ENCODE measurements at places on chromosomes 16 and 17.

GRCh38 chr17:10460062-10460461 lies 9.3 kb downstream of the MYH4 start:
- H3K27me3 ChIP-seq, result no peaks in the 10 kb centered on the region
- no peak overlapping the region for H3K27ac ChIP-seq
- no peak overlapping the region for H3K4me3 ChIP-seq
- no peaks in the 10 kb centered on the region for H3K4me1 ChIP-seq

GRCh38 chr17:83155128-83156121 lies 76.0 kb downstream of the METRNL start:
- H3K36me3 ChIP-seq, result no peaks in the 10 kb centered on the region
- no peaks in the 10 kb centered on the region for H3K27me3 ChIP-seq
- H3K27ac ChIP-seq, result no peak overlapping the region

GRCh38 chr16:84438971-84439696 lies 65.3 kb downstream of the MEAK7 start:
- no peak for DNase-seq
- no peak overlapping the region for H3K27ac ChIP-seq
- no peak overlapping the region for H3K4me3 ChIP-seq
- H3K27me3 ChIP-seq, result no peaks in the 10 kb centered on the region
- H3K36me3 ChIP-seq, result no peaks in the 10 kb centered on the region

GRCh38 chr16:80198311-80199299 lies 342.2 kb upstream of the DYNLRB2 start:
- H3K36me3 ChIP-seq, result no peaks in the 10 kb centered on the region
- no peaks in the 10 kb centered on the region for H3K4me1 ChIP-seq
- DNase-seq, result peak; percentile 77
- H3K27ac ChIP-seq, result no peak overlapping the region
- no peaks in the 10 kb centered on the region for H3K27me3 ChIP-seq
- no peak overlapping the region for H3K4me3 ChIP-seq

DNA sequence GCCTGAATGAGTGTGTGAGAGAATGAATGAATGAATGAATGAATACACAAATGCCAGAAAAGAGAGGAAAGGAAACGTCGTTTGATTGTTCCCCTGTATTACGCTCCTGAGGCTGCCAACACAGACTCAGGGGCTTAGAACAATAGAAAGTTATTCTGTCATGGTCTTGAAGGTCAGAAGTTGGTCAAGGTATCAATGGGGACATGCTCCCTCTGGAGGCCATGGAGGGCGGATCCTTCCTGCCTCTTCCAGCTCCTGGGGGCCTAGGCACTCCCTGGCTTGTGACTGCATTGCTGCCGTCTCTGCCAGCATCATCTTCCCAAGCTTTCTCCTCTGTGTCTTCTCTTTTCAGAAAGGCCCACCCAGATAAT lies 1.5 kb upstream of the SLC38A8 start:
- H3K27ac ChIP-seq, result no peak overlapping the region
- H3K27me3 ChIP-seq, result no peaks in the 10 kb centered on the region
- peaks cover 2% of the 10 kb centered on the region for H3K4me1 ChIP-seq
- H3K4me3 ChIP-seq, result no peak overlapping the region
- DNase-seq, result peak; percentile 84
- H3K36me3 ChIP-seq, result no peaks in the 10 kb centered on the region

- no peak overlapping the region for H3K4me3 ChIP-seq
- no peaks in the 10 kb centered on the region for H3K27me3 ChIP-seq
- no peaks in the 10 kb centered on the region for H3K36me3 ChIP-seq
- no peak for DNase-seq
- H3K27ac ChIP-seq, result no peak overlapping the region
These were observed 55.3 kb downstream of the NUP88 start for GRCh38 chr17:5364156-5364555.

GRCh38 chr16:30096105-30096861 lies at the start of gene YPEL3:
TSS of gene YPEL3 (minus strand) at chr16:30096213. CDS start at chr16:30095482, 731 bp downstream.
- DNase-seq, result peak; percentile 93
- peak within 1 kb of the TSS; percentile 36 for H3K4me3 ChIP-seq
- H3K4me1 ChIP-seq, result peaks cover 2% of the 10 kb centered on the region
- peak within 1 kb of the TSS; percentile 33 for H3K27ac ChIP-seq
- no peaks in the 10 kb centered on the region for H3K27me3 ChIP-seq

GRCh38 chr16:9594946-9595345 lies 503.5 kb downstream of the HAPSTR1 start:
- no peaks in the 10 kb centered on the region for H3K27me3 ChIP-seq
- H3K27ac ChIP-seq, result no peak overlapping the region
- no peaks in the 10 kb centered on the region for H3K36me3 ChIP-seq
- DNase-seq, result peak; percentile 72
- H3K4me3 ChIP-seq, result no peak overlapping the region
- H3K4me1 ChIP-seq, result no peaks in the 10 kb centered on the region

DNA sequence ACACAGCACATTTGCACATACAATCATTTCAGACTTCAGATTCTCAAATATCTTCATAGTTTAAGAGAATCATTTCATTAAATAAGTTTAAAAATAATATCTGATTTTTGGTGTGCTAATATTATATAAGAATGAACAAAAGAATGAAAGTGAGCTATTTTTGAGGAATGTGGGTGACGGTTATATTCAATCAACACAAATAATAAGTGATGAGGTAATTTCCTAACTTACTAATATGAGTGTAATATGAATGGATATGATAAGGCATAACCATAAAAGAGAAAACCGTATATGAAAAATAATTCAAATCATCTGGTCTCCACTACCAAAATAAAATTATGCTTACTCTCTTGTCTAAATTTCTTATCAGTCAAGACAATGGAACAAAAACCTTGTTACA lies 68.4 kb upstream of the NACA2 start:
- H3K27ac ChIP-seq, result no peak overlapping the region
- no peaks in the 10 kb centered on the region for H3K27me3 ChIP-seq
- no peak for DNase-seq
- H3K4me1 ChIP-seq, result no peaks in the 10 kb centered on the region
- no peaks in the 10 kb centered on the region for H3K36me3 ChIP-seq
- no peak overlapping the region for H3K4me3 ChIP-seq

- no peaks in the 10 kb centered on the region for H3K27me3 ChIP-seq
- no peak overlapping the region for H3K27ac ChIP-seq
- DNase-seq, result peak; percentile 89
- no peaks in the 10 kb centered on the region for H3K4me1 ChIP-seq
- H3K4me3 ChIP-seq, result no peak overlapping the region
- H3K36me3 ChIP-seq, result no peaks in the 10 kb centered on the region
These were observed 38.8 kb downstream of the PKD1L3 start for GRCh38 chr16:71961066-71962039.

DNA sequence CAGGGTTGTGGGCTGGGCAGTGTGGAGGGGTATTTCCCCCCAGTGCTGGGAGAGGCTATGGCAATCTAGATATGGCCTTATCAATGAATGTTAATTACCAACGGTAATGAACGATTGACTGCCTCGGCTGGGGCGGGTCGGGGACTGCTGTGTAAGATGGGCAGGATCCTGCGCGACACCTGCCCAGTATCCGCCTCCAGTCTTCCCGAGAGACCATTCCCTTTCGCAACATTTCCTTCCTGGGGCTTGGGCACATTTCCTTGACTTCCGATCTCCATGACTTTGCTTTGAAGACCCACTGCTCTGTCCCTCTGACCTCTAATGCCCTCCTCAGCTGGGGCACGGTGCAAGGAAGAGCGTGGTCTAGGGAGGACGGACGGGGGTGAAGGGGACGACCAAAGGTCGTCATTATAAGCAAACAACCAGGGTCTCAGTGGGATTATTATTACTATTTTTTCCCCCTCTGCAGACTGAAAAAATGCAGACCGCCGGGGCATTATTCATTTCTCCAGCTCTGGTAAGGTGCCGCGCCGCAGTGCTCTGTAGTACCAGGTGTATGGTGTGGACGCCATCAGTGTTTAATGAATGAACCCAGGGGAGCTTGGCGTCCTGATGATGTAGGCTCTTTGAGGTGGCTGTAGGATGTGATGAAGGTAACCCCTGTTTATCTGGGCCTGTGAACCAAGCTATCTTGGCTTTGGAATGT lies 506 bp downstream of the ATP5MC1 start:
- no peak for DNase-seq
- H3K27me3 ChIP-seq, result no peaks in the 10 kb centered on the region
- H3K36me3 ChIP-seq, result peaks cover 2% of the 10 kb centered on the region
- H3K27ac ChIP-seq, result no peak overlapping the region
- peaks cover 5% of the 10 kb centered on the region for H3K4me1 ChIP-seq
- peak overlapping the region; percentile 48 for H3K4me3 ChIP-seq

DNA sequence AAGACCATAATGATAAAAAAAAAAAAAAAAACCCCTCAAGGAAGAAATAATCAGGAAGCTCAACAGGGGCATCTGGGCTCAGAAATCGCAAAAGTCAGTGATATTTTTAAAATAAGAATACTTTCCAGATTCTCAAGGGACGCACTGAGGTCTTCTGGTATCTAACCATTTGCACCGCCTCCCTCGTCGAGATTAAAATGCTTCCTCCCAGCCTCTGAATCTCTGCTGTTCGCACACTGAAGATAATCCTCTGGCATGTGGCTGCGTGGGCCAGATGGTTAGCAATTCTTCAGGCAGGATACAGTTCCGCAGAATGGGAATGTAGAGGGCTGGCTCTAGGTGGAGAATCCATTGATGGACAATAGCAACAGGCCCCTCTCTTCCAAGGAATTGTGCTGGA lies 211.7 kb upstream of the CDH5 start:
- H3K4me3 ChIP-seq, result no peak overlapping the region
- no peaks in the 10 kb centered on the region for H3K36me3 ChIP-seq
- DNase-seq, result peak; percentile 34
- H3K27ac ChIP-seq, result no peak overlapping the region
- H3K4me1 ChIP-seq, result no peaks in the 10 kb centered on the region

- H3K4me3 ChIP-seq, result no peak overlapping the region
- no peaks in the 10 kb centered on the region for H3K27me3 ChIP-seq
- DNase-seq, result no peak
- no peaks in the 10 kb centered on the region for H3K36me3 ChIP-seq
These were observed 248.0 kb upstream of the GSE1 start for GRCh38 chr16:85365120-85365519.

GRCh38 chr17:1648173-1648962 lies 1.3 kb downstream of the RILP start:
- H3K36me3 ChIP-seq, result peaks cover 14% of the 10 kb centered on the region
- peak overlapping the region; percentile 23 for H3K27ac ChIP-seq
- H3K4me3 ChIP-seq, result peak overlapping the region; percentile 19
- H3K27me3 ChIP-seq, result no peaks in the 10 kb centered on the region
- peaks cover 8% of the 10 kb centered on the region for H3K4me1 ChIP-seq

DNA sequence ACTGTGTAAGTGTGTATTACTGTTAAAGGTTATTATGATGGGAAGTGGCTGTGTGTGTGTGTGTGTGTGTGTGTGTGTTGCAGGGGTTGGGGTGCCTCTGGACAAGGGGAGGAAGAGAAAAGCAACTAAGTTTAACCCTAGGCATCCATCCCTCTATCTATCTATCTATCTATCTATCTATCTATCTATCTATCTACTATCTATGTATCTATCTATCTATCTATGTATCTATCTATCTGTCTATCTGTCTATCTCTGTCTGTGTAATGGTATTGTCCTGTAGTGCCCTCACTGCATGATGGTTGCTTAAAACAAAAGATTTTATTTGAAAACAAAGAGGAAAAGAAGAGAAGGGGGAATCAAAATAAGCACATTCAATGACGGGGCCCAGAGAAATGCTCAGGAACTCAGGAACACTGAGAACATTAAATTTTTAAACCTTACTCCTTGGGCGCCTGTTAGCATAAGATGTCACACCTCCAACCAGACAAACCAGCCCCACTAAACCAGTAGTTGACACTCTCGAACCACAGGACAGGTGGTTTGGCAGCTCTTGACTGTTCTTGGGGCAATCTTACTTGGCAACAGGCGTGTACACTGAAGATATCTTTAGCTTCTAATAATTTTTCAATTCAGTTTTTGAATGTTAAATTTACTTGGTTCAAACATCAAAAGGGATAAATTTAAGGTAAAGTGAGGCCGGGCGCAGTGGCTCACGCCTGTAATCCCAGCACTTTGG lies 5.1 kb upstream of the RPL26 start:
- no peaks in the 10 kb centered on the region for H3K36me3 ChIP-seq
- no peak for DNase-seq
- no peaks in the 10 kb centered on the region for H3K27me3 ChIP-seq
- no peak overlapping the region for H3K27ac ChIP-seq
- H3K4me3 ChIP-seq, result no peak overlapping the region

DNA sequence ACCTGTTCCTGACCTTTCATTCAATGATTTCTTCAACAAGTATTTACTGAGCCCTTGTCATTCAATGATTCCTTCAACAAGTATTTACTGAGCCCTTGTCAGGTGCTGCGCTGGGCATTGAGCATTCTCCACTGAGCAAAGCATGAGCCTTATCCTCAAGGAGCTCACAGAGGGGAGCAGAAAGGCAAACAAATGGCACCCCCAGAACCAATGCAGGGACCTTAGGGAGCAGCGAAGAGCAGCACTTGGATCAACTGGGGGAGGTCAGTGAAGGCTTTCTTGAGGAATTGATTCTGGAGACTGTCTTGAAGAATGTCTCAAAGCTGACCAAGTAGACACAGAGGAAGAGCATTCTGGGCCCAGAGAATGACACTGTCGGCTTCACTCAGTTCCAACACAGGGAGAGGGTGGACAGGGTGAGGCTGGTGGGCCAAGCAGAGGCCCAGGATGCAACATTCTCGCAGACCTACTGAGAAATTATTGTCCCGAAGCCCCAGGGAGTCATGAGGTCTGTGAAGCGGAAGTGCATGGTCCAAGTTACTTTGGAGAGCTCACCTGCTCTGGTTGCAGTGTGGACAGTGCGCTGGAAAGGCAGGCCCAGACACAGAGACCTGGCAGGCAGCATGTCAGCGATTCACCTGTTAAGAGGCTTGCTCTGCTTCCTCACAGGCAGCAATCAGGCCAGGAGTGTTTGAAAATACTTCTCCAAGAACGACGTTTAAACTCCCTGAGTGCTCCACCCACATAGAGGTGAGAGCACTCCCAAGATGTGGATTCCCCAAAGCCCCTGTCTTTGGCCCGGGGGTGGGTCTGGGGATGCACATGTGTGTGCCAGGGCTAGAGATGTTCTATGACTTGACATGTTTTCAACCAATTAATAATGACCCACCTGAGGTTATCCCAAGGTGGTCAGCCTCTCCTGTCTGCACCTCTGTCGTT lies 3.2 kb upstream of the MPO start:
- H3K4me1 ChIP-seq, result no peaks in the 10 kb centered on the region
- no peak for DNase-seq
- H3K36me3 ChIP-seq, result no peaks in the 10 kb centered on the region
- H3K27me3 ChIP-seq, result no peaks in the 10 kb centered on the region
- H3K27ac ChIP-seq, result no peak overlapping the region

DNA sequence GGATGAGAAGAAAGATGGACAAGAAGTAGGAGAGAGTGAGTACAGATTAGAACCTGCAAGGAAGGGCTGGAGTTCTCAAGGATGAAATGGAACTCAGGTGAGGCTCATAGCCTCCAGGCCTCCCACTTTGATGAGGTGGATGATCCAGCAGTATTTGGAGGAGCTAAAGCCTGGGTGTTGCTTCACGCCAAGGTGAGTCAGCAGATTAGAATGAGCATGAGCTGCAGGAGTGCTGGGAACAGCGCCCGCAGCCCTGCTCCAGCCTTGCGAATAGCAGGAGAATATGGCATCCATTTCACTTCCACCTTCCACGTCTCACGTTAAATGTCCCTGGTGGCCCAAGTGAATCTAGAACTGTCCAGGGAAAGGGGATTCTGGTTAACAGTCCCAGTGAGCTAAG lies 94.4 kb upstream of the CPHXL start:
- H3K4me3 ChIP-seq, result no peak overlapping the region
- H3K27ac ChIP-seq, result no peak overlapping the region
- H3K4me1 ChIP-seq, result peaks cover 5% of the 10 kb centered on the region
- no peaks in the 10 kb centered on the region for H3K27me3 ChIP-seq
- no peaks in the 10 kb centered on the region for H3K36me3 ChIP-seq

Data from mesendoderm (in vitro differentiated cells).